ENCODE measurements at places on chromosomes 2 and 18. TPM values are rescaled to one million over a fixed set of nuclear protein-coding genes. Genes with fewer than 3 reads are reported as not detected.

Gene IKZF2
- total RNA-seq, result 0.13 TPM

Gene NMUR1
- not detected for total RNA-seq

Gene UGT1A8
- total RNA-seq, result 0.07 TPM

Gene ACTG2
- not detected for total RNA-seq

Gene KIDINS220
- total RNA-seq, result 21.1 TPM

Gene MYO5B
- total RNA-seq, result 8.9 TPM

Gene TDRD15
- not detected for total RNA-seq

Gene ANKAR
- 2.1 TPM for total RNA-seq

Gene NR4A2
- 2.0 TPM for total RNA-seq

Gene LIMS3
- total RNA-seq, result not detected

Gene OR6B2
- not detected for total RNA-seq

Gene HES6
- 13.8 TPM for total RNA-seq

Gene CLEC4F
- total RNA-seq, result not detected

Gene NTSR2
- not detected for total RNA-seq

Gene FAHD2A
- 26.0 TPM for total RNA-seq

Gene LIPG
- total RNA-seq, result 0.34 TPM

Gene NPPC
- total RNA-seq, result not detected

Gene ERFE
- total RNA-seq, result 6.7 TPM

Gene CHST9
- not detected for total RNA-seq

Gene LCT
- total RNA-seq, result 0.03 TPM

Gene CHCHD5
- total RNA-seq, result 67.2 TPM

Gene LOXHD1
- not detected for total RNA-seq

Gene TEX44
- total RNA-seq, result not detected

Gene LRATD1
- total RNA-seq, result 0.02 TPM

Gene TUBB6
- total RNA-seq, result 201 TPM

Gene BCL11A
- 0.10 TPM for total RNA-seq

Gene ATP5F1A
- total RNA-seq, result 304 TPM

All from A549 treated with GW870086 at 1 μM for 4 hours (cell line).